ENCODE measurements at places on chromosomes 5 and 9.

GRCh38 chr5:137265457-137265856, 233.7 kb downstream of the SPOCK1 start:
- DNase-seq, result no peak

GRCh38 chr9:5957166-5957565, 58.3 kb downstream of the RANBP6 start:
- no peak for DNase-seq

- DNase-seq, result no peak
Measured at GRCh38 chr9:77616191-77616590, 31.9 kb downstream of the GNA14 start.

DNA sequence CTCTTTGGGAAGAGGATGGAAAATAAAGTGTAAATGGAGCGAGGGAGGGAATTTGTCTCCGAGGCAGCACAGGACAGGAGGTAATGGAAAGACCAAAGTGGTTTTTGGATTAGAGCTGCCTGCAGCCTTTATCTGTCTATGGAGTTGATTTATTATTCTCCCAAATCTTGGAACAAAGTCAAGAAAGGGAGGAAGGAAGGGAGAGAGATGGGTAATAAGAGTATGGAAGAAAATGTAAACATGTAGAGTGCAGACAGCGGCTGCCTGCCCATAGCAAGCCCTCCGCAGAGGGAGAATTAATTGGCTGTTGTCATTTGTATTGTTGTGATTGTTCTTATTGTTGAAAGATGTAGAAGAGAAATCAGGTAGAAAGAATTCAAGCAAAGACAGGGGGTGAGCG, 15.7 kb downstream of the KCNIP1 start:
- no peak for DNase-seq

- no peak for DNase-seq
Measured at GRCh38 chr9:89138463-89139390, 39.9 kb downstream of the SHC3 start.

- DNase-seq, result no peak
Measured at GRCh38 chr5:88984040-88984439, 101.1 kb upstream of the MEF2C start.

- DNase-seq, result no peak
Measured at GRCh38 chr5:149007174-149007573, 55.7 kb downstream of the SH3TC2 start.

DNA sequence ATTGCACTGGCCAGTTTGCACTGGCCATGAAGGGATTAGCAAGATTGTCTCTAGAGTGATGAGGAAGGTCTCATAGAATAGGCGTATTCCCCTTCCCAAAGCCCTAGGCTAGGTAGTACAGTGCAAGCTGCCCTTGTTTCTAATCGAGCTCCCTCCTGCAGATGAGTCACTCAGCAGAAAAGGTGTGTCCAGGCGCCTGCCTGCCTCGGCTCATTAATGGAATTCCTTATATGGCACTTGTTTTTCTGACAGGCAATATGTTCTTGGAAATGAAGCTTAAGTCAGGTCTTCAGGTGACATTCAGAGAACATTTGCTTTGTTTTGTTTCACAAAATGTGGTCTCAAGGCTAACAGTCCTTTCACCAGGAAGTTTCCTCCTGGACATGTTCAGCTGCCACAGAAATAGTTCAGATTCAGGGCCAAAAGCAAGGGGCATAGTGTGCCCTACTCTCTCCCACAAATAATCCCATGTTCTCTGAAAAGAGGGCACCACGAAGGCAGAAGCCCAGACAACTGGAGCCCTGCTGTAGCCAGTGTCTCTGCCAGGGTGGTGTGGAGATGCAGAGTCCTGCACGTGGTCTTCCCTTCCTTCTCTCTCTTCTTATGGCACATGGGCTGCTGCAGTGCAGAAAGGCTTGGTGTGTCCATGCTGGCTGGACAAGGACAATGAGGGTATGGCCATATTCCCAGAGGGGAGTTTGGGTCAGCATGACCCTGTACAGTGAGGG, 281.1 kb upstream of the MAP3K1 start:
- no peak for DNase-seq

DNA sequence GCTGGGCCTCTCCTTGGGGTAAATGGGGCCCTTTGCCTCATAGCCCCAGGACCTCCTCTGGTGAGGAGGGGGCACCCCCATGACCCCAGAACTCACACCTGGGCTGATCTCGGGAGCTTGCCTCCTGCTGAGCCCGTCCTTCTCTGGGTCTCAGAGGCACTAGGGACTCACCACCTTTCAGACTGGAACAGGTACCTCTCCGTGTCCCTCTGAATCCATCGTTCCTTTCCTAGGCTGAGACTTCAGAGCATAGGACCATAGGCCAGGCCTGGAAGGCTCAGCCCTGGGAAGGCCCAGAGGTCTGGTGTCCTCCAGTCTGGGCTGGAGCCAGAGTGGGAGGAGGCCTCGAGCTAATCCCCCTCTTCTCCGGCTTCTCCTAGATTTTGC, 97.9 kb downstream of the CACNA1B start:
- DNase-seq, result peak; percentile 13

GRCh38 chr5:57889558-57889957, 406.9 kb upstream of the ACTBL2 start:
- DNase-seq, result no peak

- peak; percentile 69 for DNase-seq
Measured at GRCh38 chr5:177403102-177403791, 2.8 kb upstream of the PFN3 start.

- DNase-seq, result no peak
Measured at GRCh38 chr9:77975036-77975435, 56.6 kb downstream of the GNAQ start.

- DNase-seq, result no peak
Measured at GRCh38 chr5:55868846-55869245, 17.7 kb downstream of the IL31RA start.

DNA sequence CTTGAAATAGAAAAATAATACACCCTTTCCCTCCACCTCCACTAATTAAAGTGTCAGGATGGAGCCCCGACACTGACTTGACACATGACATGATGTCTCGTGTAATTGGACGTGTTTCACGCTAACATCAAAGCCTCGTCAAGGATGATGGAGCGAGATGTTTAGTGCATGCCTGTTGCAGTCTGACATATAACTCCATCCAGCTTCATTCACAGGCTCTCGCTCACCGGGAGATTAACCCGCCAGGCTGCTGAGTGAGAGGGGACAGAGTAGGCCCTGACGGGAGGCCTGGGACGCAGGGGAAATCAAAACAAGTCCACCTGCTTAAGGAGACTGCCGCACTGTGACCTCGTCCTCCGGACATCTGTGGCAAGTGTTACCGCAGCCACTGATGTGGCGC, 263.5 kb downstream of the SLIT3 start:
- no peak for DNase-seq

GRCh38 chr5:66307647-66308241, 163.6 kb downstream of the SREK1 start:
- peak; percentile 56 for DNase-seq

DNA sequence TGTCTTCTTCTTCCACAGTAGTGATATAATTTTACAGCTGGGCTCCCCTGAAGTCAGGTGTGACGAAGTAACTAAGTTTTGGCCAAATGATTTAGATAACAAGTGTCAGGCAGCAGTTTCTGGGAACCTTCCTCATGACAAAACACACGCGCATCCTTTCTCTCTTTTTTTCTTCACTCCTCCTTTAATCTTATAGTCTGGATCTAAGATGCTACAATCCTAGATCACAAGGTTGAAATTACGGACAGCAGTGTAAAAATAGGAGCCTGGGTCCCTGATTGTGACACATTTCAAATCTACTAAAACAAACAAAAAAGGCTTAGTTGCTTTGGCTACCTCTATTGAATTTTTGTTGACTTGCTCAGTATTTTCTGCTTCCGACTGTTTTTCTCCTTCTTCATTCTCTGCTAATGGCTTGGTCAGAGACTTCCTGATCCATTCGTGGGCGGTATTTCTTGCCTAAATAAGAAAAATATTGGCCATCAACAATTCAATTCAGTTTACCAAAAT, 36.1 kb downstream of the FAM114A2 start:
- DNase-seq, result no peak

DNA sequence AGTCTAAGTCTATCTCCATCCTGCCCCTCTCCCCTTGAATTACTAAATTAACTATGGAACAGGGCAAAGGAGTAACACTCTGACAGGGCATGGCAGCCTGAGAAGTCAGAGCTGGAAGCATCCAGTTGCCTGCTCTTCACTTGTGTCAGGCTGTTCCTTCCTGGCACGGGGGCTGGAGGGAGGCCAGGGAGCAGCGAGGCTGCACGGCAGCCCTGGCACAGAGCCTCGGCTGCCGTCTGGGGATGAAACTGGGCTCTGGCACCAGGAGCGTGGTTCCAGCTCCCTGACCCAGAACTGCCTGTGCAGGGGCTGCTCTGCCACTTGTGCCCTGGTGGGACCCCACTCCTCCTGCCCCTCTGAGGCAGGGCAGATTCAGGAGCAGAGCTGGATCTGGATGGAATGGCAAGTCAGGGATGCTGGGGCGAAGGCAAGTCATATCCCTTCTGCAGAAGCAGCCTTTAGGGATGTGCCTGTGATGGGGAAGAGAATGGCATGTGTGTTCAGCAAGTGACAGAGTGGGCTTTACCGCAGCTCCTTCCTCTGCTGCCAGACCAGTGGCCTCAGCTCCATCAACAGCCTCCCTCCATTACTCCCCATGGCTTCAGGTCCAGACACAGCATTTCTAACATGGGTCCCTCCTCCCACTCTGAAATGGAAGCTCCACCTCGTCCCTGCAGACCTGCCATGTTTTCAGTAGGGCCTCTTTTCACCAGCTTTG, 42.2 kb upstream of the PDE8B start:
- no peak for DNase-seq

DNA sequence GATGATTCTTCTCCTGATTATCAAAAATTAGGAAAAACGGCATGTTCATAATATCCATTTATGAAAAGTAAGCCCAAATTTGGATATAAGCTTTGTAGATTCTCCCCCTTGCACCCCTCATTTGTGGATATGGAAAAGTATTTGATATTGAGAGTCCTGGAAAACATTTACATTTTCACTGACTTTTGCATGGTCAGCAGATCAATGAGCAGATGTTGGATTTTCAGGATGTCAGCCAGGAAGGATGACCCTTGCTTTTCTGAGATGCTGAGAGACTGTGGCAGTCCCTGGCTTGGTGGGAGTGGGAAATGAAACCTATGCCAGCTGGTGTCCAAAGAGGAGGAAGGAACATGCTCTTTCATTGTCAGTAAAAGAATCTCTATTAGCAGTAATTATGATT, 410.8 kb downstream of the DMAC1 start:
- no peak for DNase-seq

DNA sequence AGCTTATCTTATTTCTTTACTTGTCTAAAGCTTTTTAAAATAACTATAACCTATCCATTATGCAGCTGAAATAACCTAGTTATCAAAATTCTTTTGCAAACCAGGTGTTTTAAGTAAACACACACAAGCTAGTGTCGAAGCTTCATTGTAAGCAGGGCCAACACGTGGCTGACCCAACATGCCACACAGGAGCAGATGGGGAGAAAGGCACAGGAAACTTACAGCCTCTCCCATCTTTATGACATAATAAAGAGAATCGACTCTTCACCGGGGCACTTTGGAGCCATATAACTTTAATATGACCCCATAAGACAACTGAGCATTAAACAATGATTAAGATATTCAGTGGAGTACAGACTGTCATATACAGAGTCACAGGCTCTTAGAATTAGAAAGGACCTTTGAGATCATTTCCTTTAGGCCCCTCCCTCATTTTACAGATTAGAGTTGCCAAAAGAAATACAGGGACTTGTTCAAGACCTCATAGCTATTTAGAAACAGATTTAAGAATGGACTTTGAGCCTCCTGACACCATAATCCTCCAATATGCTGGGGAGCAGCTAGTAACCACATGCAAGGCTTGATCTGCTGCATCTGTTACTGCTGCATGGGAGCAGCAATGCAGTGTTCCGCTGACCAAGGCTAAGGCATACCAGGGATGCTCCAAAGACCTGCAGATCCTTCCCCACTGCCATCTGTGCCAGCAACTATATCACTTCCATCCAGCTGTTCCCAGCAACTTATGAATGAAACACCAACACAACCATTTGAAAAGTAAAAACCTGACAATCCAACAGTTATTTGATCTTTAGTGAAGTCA, 75.4 kb downstream of the RASEF start:
- no peak for DNase-seq

DNA sequence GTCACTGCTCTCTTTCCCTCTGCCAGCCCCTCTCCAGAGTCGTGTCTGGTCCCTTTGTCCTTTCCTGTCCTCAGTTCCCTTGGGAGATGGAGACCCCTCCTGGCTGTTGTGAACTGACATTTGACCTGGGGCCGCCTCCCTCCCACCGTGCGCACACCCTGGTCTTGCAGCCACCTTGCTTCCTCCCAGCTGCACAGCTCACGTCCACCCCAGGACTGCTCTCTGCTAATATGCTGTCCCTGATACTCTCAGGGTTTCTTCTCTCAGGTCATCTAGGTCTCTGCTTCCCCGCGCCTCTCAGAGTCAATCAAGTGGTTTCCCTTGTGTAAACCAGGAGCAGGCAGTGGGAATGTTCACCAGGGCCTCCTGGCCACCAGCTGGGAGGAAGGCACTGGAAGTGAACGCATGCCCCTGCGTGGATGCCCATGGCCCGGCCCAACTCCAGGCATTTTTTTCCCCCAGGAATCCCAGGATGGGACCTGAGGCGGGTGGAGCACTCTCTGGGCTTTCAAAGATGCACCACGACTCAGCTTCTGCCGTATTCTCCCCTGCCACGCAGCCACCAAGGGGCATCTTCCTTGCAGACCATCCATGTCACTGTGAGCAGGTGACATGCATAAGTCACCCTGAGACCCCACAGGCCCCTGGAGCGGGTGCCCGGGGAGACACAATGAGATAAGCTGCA, 142.4 kb downstream of the OLFM1 start:
- DNase-seq, result no peak

DNA sequence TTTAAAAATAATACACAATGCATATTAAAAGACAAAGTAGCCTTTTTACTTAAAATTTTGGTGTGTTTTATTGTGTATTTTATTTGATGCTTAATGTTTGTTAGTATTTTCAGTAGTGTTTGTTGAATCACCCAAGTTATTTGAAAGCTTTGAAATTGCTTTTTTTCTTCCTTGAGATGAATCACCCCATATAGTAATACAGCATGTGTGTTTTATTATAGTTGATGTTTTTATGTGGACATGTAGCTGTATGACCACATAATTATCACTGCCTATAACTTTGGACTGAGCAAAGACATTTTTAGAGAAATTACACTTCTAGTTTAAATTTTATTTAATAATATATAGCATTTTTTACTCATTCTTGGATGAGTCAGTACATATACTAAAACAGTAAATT, 18.0 kb downstream of the FAM174A start:
- DNase-seq, result no peak

GRCh38 chr9:128385496-128386460, 14.6 kb downstream of the URM1 start:
- no peak for DNase-seq

DNA sequence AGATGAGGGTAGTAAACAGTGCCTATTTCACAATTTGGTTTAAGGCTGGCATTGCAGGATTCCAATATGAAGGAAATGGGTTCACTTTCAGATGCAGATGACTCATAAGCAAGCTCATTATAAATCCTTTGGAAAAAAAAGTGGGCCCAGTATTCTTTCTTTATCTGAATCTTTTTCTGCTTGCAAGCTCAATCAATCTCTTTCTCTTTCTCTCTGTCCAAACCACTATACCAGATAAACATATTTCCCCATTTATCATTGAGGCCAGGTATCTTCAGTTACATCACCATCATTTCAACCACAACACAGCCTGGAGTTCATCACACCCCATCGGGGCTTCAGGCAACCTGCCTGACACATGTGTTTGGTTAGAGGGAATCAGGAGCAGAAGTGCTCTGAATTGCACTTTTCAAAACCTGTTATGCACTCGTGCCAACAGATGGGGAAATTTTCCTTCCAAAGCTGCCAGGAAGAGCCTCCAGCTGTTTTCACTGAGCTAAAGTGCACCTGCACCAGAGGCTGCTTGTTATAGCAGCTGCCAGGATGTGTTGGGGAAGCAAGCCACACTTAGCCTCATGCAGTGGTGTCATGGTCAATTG, 30.0 kb upstream of the MAMDC2 start:
- DNase-seq, result peak; percentile 25

Measured in D341Med (cell line).